Foreskin melanocyte (primary cell): ENCODE measurements at places on chromosomes 12 and 14.
A peak's percentile ranks its signal among the peaks of the same experiment; 100 is the strongest.

DNA sequence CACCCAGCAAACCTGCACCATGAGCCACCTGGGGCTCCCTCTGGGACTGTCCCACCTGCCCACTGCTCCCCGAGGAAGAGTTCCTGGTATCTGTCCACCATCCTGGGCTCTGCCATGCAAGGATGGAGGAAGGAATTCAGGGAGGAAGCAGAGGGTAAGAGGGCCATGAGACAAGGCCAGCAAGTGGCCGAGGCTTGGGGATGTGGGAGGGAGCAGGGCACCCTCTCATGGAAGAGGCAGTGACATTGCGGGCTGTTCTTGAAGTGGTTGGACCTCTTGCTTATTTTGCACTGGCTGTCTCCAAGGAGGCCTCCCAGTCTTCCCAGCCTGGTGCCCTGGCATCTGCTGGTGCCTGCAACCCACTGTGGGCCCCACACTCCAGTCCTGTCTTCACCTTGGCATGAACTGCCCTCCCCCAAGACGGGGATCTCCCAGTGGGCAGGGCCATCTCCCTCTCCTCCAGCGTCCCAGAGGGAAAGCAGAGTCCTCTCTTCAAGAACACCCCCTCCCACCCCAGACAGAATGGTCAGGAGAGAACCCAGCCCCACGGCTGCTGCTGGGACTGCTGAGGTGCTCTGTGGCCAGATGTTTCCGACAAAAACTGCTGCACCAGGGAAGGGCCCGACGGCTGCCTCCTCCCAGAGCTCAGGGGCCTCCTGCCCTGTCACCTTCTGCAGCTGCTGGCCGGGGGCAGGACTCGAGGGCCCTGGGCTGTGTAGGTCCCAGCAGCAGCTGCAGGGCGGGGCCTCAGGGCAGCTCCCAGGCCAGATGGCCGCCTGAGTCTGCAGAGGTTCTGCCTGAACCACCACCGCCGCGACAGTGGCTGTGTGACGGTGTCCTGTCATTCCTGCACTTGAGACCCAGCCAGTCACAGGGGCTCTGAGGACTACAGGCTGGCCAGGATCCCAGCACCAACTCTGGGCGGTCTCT lies 1.8 kb upstream of the AKT1 start:
- no peak for DNase-seq

- peak; percentile 66 for DNase-seq
Measured at GRCh38 chr12:108850854-108851573, 6.4 kb downstream of the SSH1 start.

DNA sequence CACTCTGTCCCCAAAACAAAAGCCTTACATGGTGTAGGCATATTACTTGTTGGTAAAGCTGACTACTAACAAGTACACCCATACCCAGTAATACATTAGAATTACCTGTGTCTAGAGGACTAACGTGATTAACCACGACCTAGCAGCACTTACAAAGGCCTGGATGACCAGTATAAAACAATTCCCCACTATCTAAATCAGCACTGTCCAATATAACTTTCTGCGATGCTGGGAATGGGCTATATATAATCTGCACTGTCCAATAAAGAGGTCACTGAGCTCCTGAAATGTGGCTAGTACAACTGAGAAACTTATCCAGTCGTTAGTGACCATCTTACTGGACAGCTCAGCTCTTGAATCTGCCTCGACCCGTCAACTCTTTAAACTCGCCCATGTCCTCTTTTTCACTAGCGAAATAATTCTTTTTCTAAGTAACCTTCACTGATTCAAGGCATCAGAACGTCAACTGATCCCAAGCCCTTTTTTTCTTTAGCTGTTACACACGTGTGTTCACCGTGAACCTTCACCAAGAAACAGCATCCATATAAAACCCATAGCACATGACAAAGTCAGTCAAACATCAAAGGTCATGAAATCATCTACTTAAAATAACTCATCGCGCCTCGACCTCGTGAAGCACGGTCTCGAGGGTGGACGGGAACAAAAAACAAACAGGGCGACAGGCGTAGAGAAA lies 905 bp upstream of the CIPC start:
- peak; percentile 51 for DNase-seq

DNA sequence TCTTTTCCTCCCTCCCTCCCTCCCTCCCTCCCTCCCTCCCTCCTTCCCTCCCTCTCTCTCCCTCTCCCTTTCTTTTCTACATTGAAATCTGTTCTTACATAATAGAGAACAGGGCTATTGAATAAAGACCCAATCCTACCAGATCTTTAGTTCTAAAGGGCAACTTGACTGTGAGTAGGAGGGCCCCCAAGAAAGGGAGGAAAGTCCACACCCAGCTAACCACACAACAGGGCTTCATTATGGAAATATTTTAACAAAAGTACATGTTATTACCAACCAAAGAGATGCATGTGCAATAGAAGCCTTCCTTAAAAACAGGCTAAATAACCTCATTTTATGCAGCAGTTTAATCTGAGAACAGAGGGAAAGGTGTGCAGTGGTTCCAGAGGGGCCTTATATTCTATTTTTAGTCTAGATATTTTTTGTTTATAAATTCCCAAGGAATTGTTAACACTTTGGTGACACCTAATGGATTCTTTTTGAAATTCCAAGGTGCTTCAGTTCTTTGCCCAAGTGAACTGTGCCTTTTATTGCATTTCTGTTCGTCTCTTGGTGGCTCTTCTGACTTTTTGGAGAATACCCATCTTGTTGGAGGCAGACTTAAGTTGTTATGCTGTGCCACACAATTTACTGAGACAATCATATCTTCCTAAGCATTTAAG lies 63.0 kb downstream of the GNS start:
- peak; percentile 23 for DNase-seq

- DNase-seq, result no peak
Measured at GRCh38 chr12:123928274-123928865, 44.3 kb downstream of the CCDC92 start.

GRCh38 chr12:14836336-14837210 lies 6.8 kb downstream of the ART4 start:
- peak; percentile 68 for DNase-seq

DNA sequence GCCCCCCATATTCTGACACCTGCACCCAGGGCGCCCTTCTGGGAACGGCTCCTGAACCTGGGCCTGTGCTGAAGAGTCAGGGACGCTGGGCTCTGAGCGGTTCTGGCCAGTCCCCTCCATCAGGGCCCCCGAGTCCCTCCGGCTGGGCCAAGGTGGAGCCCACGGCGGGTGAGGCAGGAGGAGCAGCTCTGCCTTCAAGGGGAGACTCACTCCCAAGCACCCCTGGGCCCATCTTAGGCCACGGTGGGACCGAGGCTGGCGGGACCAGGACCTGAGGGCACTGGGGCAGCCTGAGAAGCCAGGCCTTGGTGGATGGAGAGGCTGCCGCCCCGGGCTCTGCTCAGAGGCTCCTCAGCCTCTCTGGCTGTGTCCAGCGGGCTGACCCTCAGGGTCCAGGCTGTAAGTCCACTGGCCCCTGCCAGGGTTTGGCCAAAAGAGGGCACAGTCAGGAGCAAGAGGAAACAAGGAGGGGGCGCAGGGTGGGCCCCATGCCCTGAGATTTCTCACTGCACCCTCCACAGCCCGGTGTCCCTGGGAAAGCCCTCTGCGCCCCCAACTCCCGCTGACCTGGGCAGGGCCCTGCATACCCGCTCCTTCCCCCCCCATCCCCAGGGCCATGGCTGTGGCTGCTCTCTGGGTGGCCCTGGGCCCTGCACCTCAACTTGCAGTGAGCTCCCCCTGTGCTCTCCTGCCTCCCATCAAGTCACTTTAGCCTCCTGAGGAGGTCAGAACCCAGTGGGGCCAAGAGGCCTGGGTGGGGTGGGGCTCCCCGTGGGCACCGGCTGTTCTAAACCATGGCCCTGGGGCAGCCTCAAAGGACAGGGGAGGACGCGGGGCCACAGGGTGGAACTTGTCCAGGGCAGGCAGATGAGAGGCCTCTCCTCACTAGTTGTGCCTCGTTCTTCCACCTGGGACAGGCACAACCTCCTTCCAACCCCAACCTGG lies 266.4 kb upstream of the SFSWAP start:
- DNase-seq, result no peak

DNA sequence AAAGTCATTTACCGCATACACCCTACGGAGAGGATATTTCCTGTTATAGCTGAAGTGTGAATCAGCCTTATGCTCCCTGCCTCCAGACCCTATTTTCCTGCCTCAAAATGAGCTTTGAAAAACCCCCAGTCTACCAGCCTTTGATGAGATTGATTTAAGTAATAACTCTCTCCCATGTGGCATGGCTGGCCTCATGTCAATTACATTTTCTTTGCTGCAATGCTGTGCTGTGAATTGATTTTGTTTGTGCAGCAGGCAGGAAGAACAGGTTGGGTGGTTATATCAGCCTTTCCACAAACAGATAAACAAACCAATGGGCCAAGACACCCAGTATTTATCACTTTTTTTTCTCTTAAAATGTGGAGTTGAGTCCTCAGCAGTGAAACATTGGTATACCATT lies 1105.5 kb upstream of the TMEM132C start:
- no peak for DNase-seq

GRCh38 chr12:95605875-95606274 lies 54.6 kb upstream of the USP44 start:
- no peak for DNase-seq

DNA sequence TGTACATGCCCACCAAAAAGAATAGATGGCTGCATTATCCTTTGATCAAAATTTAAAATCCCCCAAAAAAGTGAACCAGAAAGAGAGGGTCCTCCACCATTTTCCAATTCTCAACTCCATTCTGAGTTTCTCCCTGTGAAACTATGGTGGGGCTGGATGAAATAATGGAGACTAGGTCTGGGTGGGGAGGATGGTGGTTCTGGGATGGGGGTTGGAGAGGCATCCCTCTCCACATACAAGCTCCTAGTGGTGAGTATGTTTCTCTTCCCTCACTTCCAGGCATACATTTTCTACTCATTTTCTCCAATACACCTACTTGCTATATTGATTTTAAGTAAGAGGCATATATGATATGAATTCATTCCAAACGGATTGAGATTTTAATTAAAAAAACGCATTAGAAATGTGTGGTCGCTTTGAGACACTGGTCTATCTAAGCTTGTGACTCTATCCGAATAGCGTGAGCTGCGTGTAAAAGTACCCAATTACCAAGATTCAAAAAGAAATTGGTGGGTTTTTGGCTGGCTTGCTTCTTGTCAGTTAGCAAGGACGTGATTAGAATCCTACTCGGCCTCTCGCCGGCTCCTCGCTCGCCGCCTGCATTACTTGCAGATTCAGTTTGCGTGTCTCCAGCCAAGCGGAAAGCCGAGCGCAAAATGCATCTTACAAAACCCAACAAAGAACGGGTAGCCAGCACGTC lies 3.4 kb downstream of the ASCL1 start:
- no peak for DNase-seq

GRCh38 chr12:82523996-82524395 lies 162.7 kb upstream of the TMTC2 start:
- no peak for DNase-seq

GRCh38 chr14:75053396-75054291 lies 2.4 kb upstream of the MLH3 start:
- DNase-seq, result no peak

DNA sequence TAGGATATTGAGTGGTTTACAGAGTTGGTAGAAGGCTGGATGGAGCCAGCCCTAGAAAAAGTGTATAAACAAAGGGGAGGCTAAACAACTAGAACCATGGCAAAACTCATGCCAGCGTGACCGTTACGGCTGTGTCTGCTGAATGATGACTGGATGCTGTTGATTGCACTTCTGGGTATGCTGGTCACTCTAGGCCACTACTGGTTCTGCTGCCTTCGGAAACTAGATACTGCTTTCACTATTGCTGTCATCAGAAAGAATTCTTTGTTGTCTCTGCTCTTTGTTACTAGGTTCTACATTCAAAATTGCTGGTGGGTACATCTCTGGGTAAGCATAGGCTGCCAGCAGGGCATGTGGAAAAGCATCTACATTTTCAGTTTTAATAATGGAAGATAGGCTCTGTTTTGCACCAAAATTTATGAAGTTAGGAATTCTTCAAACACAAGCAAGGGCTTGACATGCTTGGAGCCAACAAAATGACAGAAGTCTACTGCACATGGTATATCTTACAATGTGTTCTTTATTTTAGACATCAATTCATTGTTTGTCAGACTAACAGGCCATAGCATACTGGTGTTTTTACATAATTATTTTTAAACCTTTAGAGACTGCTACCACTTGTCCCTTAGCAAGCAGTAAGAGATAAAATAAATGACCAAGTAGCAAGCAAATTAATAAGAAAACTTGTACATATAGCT lies 15.4 kb downstream of the MON2 start:
- peak; percentile 91 for DNase-seq

- DNase-seq, result no peak
Measured at GRCh38 chr12:111607239-111607638, 8.1 kb upstream of the ATXN2 start.

GRCh38 chr14:56119201-56119981 lies 1.2 kb downstream of the PELI2 start:
- no peak for DNase-seq

DNA sequence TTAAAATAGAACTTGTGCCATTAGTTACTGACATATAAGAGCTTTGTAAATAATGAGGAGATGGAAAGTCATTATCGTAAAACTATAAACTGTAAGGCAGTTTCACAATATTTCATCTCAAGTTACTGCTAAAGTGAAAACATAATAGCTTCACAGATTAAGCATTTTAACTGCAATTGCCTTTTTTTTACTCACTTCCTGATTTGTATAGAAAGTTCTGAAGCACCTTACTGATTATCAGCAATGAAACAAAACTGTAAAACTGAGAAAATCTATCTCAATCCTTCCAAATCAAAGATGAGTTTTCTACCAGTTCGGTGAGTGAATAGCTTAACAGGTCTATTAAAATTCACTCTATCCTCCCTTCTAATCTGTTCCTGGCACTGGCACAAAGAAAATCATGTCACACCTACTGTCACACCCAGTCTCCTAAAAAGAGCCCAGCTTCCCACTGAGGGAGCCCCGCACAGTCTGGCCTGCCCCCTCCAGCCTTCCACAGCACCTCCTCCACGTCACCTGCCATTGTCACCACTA lies 161.4 kb upstream of the ABCD2 start:
- DNase-seq, result no peak

DNA sequence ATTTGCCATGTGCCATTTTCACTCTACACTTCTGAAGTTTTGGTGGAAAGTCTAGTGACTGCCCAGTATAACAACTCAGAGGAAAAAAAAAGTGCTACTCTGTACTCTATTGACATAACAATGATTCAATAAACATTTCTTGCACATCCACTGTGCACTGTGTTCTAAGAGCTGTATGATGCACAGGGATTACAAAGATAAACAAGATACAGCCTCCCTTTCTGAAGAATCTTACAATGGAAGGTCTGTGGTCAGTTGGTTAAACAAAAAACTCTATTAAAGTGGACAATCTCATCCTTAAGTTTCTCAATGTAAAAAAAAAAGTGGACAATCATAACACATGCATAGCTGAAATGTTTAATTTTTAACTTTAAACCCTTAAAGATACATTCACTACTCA lies 105.7 kb upstream of the RASSF8 start:
- peak; percentile 79 for DNase-seq

DNA sequence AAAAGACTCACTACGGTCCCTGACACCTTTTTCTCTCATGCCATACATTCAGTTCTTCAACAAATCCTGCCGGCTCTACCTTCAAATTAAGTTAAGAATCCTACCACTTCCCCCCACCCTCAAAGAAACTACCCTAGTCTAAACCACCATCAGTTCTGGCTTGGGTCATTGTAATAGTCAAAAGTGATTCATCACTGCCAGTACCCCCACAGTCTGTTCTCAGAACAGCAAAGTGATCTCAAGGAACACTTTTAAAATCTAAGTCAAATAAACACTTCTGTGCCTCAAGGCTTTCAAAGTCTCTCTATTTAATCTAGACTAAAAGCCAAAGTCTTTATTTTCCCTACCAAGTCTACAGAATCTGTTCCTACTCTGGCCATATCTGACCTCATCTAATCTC lies 12.0 kb upstream of the FAM234B start:
- DNase-seq, result no peak
